Activated CD4-positive, alpha-beta memory T cell treated with anti-CD3 and anti-CD28 coated beads, Interleukin-2, amount 10 ng/mL, durations not matched to agents 7 days and 5 days (primary cell): ENCODE measurements at places on chromosomes 2 and 18.

DNA sequence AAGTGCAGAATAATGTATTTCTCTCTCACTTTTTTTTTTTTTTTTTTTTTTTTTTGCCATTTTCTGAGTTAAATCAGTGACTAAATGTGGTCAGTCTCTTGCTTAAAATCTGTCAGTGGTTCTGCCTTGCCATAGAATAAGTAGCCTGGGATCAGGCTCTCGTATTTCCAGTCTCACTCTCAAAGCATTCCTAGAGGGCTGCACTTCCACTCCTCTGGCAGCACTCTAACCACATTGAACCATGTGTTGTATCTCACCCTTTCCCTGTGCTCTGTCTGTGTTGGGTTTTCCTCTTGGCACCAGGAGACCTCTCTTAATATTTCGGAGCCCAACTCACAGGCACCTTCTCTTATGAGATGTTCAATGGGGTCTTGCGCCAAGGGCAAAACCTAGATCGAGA, 304.4 kb downstream of the CTNNA2 start:
- no peak for DNase-seq

GRCh38 chr2:3505771-3506170, 13.6 kb downstream of the ADI1 start:
- peak; percentile 2 for DNase-seq

GRCh38 chr2:237486334-237486818, 675 bp upstream of the MLPH start:
- DNase-seq, result peak; percentile 1

GRCh38 chr2:190277234-190278112, 42.2 kb downstream of the HIBCH start:
- peak; percentile 18 for DNase-seq

- DNase-seq, result no peak
Measured at GRCh38 chr18:55584201-55584600, 3.8 kb downstream of the TCF4 start.

- peak; percentile 65 for DNase-seq
Measured at GRCh38 chr2:29000481-29000880, 19.4 kb downstream of the TOGARAM2 start.

GRCh38 chr2:56008661-56009431, 85.3 kb upstream of the EFEMP1 start:
- DNase-seq, result no peak

- DNase-seq, result no peak
Measured at GRCh38 chr2:158061763-158062162, 39.9 kb upstream of the UPP2 start.

DNA sequence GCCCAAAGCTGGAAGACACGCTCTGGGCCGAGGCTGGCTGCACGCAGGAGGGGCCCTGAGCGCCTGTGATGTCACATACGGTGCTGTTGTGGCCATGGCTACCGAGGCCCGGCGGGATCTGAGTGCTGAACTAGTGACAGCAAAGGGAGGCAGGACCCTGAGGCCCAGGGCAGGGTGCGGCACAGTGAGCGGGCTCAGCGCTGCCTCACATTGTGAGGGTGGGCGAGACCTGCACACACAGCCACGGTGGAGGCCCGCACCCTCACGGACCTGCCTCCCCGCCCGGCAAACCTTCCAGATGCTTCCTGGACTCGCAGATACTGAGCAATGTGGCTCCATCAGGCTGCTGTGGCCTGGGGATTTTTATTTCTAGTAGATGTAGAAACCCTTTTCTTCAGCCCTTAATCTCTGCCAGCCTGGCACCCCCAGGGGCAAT, 133.8 kb upstream of the CTDP1 start:
- DNase-seq, result no peak

DNA sequence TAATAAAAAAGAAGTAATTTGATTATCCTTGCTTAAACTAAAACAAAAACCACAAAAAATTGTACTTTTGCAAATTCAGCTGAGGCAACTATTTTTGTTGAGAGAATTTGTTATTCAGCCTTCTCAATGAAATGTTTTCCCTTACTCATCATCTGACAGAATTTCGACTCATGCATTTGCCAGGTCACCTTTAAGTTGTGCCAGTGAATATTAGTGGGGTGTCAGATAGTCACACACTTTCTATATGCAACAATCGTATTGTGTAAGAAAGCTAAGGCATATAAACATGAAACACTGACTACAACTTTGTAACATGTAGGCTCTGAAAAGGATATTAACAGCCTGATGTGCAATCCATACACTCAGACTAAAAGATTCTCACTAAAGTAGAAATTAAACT, 1653.1 kb upstream of the SLC39A10 start:
- DNase-seq, result no peak

GRCh38 chr18:40534723-40535122, 1420.3 kb upstream of the PIK3C3 start:
- DNase-seq, result no peak

- DNase-seq, result no peak
Measured at GRCh38 chr2:86703704-86704361, 16.3 kb upstream of the RMND5A start.
